Omental fat pad (tissue), 4 donors: ENCODE measurements at places on chromosomes 4 and X. TPM values are rescaled to one million over a fixed set of nuclear protein-coding genes. Genes with fewer than 3 reads are reported as not detected.

GRCh38 chr4:139299536-139299935 is 1.8 kb upstream of the NAA15 start:
- DNase-seq: no peak

GRCh38 chrX:121010218-121010617 is 24.7 kb upstream of the CT47A1 start:
- DNase-seq: no peak

DNA sequence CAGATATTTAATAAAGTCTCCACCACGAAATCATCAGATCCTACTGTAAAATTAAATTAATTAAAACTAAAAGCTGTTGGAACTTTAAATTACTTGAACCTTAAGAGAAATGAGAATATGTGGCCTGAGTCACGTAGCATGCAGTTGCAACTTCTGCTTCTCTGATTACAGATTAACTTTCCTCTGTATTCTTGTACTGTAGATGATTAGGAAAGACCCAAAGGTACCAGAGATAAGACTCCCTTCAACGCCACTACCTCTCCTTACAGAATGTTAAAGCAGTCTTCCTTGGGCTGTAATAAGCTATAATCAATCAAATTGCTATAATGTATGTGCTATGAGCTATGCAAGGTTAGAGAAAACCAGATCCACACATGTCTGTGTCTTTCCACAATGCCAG is 47.9 kb downstream of the FAM13A start:
- no peak for DNase-seq

DNA sequence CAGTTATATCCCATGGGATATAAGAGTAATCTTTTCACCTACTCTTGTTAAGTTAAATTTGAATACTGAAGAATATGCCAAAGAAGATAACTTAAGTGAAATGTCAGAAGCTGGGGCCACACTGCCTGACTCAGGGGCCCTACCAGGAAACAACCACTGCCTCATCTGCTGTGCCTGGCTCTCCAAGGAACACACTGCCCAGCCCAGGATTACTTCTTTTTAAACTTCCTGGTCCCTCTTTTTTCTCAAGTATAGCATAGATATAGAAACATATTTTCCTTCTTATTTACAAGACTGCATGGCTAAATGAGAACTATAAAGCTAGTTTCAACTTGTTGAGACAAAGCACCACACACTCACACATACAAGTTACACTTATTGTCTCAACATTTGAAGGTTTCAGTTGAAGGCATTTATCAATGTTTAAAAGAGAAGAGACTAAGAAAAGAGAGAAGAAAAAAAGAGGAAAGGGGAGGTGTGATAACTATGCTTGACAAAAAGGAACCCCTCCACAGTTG is 45.2 kb downstream of the MAML3 start:
- DNase-seq: no peak

DNA sequence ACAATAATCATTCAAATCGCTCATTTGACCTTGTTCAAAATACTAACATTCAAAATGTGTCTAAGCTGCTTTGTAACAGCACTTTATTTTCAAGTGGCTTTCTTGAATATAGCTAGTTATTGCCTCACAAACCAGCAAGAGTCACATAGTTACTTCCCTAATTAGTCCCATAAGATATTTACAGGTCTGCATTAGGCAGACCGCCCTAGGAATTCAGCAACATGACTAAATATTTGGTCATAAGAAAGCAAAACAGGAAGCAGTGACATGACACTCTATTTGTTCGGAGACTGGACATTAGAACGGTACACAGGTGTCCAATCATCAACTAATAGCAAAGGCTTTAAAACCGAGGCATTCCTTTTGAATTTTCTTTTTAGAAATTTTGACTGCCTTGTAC is 262.0 kb downstream of the COL25A1 start:
- no peak for DNase-seq

GRCh38 chrX:151396042-151396824 is 773 bp upstream of the VMA21 start:
- no peak for DNase-seq

The TLR1 gene
- 35.8 TPM for total RNA-seq

DNA sequence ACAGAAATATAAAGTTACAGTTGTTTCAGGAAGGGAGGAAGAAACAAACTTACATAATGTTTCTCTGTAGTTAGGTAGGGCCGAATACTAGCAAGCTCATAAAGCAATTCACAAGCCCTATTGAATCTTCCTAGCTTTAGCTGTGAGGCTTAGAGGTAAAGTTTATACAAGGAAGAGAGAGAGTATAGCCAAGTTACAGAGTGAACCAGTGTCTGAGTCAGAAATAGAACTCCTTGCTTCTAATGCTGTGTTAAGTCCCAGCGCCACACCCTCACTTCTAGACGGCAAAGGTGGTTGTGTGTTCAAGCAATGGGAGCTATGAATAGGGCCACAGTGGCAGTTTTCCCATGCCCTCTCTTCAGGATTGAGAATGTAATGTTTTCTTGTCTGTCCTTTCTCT is 6.1 kb downstream of the LPAR4 start:
- no peak for DNase-seq

GRCh38 chr4:140826701-140827027 is 70.5 kb upstream of the TBC1D9 start:
- DNase-seq: no peak

- no peak for DNase-seq
Observed at GRCh38 chr4:13233755-13234154, 250.4 kb downstream of the RAB28 start.

The TRIM75 gene
- total RNA-seq: not detected

The SLITRK4 gene
- total RNA-seq: 3.9 TPM

- DNase-seq: no peak
Observed at GRCh38 chrX:10404436-10404835, 215.9 kb downstream of the MID1 start.

The PDK3 gene
- 16.9 TPM for total RNA-seq

- no peak for DNase-seq
Observed at GRCh38 chr4:2962614-2963174, 512 bp downstream of the NOP14 start.

DNA sequence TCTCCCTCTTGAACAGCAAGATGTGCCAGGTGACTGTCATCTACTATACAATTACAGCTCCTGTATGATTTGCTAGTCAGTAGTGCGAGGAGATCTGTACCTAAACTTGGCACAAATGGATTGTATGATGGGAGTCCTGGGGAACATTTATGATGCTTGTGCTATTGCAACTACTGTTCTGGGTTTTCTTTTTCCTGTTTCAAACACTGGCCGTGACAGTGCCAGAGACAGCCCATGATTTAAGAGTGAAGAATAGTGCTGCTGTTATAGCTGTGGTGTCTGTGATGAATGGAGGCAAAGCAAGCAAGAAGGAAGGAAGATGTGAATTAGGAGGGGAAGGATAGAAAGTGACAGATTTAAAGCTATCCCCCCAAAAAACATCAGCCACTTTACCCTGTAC is 1868.9 kb downstream of the PCDH7 start:
- DNase-seq: no peak

DNA sequence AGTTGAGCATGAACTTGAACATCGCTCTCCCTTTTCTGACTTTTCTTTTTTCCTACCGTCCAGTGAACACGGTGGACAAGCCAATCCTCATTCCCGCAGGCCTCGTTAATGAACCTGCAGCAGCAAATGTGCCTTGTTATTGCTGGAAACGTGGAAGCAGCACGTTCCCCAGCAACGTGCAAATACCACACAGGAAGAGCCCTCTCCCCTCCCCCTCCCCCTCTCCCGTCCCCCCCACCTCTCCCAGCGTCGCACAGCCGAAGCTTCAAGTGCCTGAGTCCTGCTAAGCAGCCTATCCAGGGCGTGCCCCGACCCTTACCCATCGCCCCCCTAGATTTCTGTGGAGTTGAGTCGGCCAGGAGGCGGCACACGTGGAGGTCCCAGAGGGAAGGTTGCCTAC is 219.9 kb downstream of the BCOR start:
- no peak for DNase-seq

The TREX2 gene
- total RNA-seq: 1.4 TPM

DNA sequence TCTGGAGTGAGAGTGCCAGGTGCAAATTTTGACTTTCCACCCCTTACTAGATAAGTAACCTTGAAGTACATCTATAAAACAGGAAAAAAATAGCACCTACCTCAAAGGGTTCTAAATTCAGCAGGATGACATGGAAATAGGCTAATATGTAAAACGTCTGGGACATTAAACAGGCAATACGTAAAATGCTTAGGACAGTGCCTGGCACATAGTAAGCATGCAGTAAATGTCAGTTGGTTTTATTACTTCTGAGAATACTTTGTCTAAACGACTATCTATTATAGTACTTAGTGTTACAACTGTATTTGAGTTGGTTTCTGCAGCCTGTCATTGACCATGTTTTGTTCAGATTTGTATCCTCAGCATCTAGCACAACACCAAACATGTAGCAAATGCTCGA is 70.8 kb downstream of the ARX start:
- no peak for DNase-seq

DNA sequence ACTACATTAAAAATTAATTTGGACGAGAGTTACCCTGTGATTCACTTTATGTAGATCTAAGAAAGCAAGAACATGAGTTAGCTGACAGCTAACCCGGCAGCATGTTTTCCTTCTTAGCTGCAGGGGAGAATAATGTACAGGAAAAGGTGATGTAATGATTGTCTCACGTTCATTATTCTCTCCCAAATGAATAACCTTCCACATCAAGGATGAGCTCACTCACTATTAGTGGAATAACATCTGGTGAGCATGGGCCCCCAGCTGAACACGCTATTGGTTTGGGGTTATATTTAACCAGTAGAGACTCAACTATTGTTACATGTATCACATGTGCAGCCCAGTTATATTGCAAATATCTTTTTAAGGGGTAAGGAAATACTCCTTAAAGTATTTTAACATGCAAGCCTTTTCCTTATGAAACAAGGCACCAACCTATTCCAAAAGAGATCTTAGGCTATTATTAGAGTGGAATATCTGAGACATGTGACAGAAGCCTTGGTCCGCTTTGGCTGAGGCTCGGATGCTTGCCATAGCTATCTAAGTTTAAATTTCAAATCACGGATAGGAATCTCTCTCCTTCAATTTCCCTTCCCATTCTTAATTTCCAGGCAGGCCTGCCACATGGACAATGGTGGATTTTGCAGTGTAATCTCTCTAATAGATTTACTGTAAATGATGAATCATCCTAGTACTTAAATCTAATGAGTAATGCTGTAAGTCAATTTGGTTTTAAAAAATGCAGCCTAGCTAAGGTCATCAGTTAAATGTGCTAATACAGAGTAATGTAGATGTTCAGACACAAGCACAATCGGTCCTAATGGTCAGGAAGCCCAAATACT is 99.0 kb upstream of the OTUD4 start:
- DNase-seq: no peak

DNA sequence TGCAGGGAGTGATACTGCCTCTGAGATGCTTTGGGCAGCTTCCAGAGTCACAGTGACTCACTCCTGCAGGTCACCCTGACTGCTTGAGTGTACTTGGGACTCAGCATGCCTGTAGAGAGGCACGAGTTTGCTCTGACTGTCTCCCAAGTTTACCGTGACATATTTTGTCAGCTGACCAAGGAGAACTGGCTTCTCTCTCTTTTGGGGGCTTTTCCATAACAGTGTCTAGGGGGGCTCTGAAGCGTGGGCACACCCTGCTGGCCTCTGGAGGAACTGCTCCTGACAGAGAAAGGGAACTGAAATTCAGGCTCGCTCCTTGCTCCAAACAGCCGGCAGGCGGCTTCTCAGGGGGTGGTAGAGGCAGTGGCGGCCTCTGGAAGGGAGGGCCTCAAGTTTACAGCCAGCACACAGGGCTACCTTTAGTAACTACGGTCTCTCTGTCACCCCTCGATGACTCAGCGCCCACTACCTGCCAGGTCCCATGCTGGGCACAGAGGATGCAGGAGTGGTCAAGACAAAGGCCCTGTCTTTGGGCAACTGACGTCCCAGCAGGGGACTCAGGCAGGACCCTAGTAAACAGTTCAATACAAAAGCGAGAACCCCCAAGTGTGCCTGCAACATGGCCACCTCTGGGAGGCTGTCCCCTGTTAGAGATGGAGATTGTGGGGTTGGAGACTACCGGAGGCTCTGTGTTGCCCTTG is 17.8 kb downstream of the ZNF185 start:
- no peak for DNase-seq

DNA sequence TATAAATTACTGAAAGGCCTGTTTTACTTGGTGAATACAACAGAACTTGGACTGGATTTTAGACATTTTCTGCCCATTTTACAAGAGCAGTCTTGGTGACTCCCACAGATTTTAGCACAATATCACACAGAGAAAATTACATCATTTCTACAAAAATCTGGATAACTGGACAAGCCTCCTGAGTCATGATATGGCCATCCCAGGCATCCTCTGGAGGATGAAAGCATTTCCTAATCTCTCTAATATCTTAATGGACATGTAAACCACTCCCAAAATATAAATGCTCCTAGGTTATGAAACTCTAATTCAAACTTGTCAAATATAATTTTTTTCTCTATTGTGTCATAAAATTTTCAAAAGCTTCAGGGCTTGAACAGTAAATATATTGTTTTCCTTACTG is 1170.8 kb upstream of the PCDH7 start:
- no peak for DNase-seq

The TNIP3 gene
- total RNA-seq: not detected

The TEX13B gene
- total RNA-seq: not detected

GRCh38 chr4:76898385-76898692 is 395 bp upstream of the SOWAHB start:
- DNase-seq: no peak

The NKAP gene
- 10.7 TPM for total RNA-seq

- no peak for DNase-seq
Observed at GRCh38 chr4:107966903-107967302, 22.8 kb upstream of the HADH start.
